ENCODE measurements at places on chromosomes 6 and 20.
A peak's percentile ranks its signal among the peaks of the same experiment; 100 is the strongest.

DNA sequence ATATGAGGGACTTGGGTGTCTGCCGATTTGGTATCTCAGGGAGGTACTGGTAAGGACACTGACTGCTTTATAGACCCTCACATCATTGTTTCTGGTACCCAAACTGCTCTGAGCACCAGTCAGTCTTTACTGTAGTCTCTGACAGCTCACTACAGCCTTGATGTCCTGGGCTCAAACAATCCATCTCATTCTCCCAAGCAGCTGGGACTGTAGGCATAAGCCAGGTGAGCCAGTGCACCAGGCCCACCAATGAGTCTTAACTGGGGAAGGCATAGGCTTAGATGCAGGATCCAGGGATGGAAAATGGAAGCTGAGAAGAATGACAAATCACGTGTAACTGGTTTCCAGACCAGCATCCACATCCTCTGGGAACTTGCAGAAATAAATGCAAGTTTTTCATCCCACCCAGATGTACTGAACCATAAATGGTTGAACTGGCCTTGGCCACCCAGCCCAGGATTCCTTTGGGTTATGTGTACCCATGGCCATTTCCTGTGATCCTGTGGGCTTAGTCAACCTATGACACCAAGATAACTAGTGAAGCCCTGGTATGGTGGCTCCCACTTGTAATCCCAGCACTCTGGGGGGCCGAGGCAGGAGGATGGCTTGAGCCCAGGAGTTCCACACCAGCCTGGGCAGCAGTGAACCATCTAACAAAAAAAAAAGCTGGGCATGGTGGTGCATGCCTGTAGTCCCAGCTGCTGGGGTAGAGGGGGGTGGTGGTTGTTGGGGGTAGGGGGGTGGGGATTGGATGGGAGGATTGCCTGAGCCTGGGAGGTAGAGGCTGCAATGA lies 5.8 kb downstream of the TUBB start:
- peak; percentile 20 for DNase-seq

DNA sequence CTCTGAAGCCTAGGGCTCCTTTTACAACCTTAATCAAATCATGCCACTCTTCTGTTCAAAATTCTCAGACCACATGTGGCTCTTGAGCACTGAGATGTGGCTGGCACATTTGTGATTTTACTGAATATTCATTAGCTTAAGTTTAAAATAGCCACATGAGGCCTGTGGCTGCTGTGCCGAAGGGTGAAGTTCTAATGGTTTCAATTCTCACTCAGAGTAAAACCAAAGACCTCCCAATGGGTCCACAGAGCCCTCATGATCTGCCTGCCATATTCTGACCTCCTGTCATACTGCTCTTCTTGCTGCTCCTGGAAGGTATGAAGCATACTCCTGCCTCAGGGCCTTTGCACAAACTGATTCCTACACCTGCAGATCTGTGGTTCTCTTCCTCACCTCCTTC lies 7.8 kb upstream of the CST3 start:
- DNase-seq: no peak

- peak; percentile 69 for DNase-seq
Observed at GRCh38 chr20:1528811-1529210, 28.7 kb downstream of the SIRPD start.

DNA sequence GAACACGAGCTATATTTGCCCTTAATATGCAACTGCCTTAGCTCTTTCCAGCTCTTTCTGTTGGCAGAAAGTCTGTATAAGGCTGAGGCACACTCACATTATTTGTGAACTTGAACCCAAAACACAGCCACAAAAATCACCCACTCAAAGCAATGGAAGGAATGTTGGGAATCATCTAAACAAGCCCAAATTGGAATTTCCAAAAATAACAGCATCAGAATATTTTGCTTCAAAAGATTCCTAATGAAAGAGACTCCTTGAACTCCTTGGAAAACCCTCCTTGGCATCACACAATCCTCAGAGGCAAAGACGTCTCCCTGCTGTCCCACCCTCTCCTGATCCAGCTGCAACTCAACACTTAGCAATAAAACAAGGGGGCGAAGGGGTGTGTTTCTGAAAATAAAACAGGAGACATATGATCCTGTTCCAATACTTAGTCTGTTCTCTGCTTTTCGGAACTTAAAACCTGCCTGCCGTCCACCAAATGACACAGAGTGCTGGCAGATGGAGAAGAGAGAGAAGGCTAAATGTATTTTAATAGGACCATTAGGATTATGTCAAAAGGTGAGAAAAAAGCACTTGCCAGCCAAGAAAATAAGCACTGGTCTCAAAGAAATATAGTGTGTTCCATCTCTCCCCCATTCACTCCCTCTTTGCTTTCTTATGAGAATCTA lies 320.7 kb upstream of the JARID2 start:
- no peak for DNase-seq

- peak; percentile 14 for DNase-seq
Observed at GRCh38 chr6:125114248-125114858, 39.2 kb upstream of the TPD52L1 start.

All from MV-4-11 (cell line).